BE2C (cell line): ENCODE measurements at places on chromosomes 7 and 10.

DNA sequence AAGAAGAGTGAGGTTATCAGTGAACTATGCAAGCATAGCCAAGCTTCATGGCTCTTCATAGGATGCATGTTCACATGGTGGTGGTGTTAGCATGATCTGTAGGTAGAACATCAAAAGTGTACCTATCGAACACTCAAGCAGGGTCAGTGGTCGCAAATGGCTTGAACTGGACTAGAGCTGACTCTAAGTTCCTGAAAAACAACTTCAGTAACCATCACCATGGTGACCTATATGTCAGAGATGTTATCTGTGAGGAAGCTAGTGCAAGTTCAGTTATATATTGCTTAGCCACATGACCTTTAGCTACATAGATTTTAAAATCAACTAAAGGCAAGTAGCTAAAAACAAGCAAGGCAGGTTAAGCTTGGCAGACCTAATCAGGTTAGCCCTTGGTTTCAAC lies 163.1 kb upstream of the AGR3 start:
- DNase-seq = no peak

- no peak for DNase-seq
Measured at GRCh38 chr10:96082153-96082552, 38.8 kb downstream of the CCNJ start.

GRCh38 chr10:95877881-95878280 lies 29.9 kb upstream of the CC2D2B start:
- DNase-seq = no peak

DNA sequence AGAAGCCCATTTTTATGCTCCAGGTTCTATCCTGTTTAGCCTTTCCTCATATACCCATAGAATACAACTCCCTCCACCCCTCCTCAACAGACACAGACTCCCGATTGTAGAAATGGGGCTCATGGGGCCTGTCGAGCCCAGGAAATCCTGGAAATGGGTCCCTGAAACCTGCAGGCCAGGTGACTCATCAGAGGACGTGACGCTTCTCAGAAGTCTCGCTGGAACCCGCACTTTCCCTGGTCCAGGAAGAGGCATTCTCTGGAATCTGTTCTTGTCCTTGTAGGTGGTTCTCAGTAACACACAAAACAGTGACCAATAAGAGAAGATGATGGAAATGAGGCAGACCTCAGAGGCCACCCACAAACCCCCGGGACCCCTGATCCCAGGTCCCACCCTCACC lies 244.8 kb upstream of the PPP2R2D start:
- no peak for DNase-seq

- DNase-seq = no peak
Measured at GRCh38 chr7:50978633-50979215, 196.0 kb upstream of the GRB10 start.
